ENCODE measurements at places on chromosomes 5 and 9.

- DNase-seq, result no peak
These were observed 28.6 kb downstream of the TRIM7 start for GRCh38 chr5:181176254-181176952.

DNA sequence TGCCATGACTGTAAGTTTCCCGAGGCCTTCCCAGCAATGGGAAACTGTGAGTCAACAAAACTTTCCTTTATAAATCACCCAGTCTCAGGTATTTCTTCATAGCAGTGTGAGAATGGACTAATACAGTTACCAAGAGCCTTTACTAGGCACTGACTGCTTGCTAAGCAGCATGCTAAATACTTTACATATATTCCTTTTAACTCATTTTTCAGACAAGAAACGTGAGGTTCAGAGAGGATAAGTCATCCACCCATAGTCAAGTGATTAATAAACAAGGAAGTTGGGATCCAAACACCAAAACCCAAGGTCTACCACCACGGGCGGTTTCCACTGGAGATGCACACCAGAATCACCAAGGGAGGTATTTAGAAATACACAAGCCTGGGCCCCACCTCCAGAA lies 50.8 kb downstream of the GABBR2 start:
- no peak for DNase-seq

GRCh38 chr5:54009828-54010227 lies 300.5 kb downstream of the ARL15 start:
- DNase-seq, result no peak

DNA sequence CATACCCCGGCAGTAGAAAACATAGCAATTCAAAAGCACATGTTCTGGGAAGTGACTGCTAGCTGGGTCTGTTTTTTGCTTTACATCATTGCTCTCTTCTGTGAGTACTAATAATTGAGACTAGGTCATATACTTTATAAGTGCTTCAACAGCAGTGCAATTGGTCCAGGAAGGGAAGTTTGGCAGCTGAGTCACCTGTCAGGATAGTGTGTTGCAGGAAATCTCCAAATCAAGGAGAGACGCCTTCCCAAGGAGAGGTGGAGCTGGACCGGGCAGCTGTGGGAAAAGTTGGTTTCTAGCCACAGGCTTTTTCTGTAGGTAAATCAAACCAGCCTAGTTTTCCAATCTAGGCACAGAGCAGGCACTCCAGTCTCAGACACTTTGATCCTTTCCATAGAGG lies 330.1 kb downstream of the ENC1 start:
- DNase-seq, result no peak

- DNase-seq, result no peak
These were observed 96.1 kb downstream of the F2RL2 start for GRCh38 chr5:76526950-76527583.

- no peak for DNase-seq
These were observed 153.3 kb downstream of the ESM1 start for GRCh38 chr5:54832045-54832444.
